ENCODE measurements at places on chromosomes 3 and 15. TPM values are rescaled to one million over a fixed set of nuclear protein-coding genes. Genes with fewer than 3 reads are reported as not detected.

Gene PDCD10
- 79.1 TPM for total RNA-seq

Gene WNT7A
- total RNA-seq, result 12.9 TPM

Gene SMAD6
- total RNA-seq, result 3.5 TPM

Gene LSMEM2
- total RNA-seq, result 1.2 TPM

Gene CLCN2
- 12.2 TPM for total RNA-seq

Gene SNX33
- total RNA-seq, result 2.5 TPM

Gene FANCD2OS
- not detected for total RNA-seq

Gene CDCP1
- 0.23 TPM for total RNA-seq

Gene KCTD6
- total RNA-seq, result 24.0 TPM

Gene GJD2
- total RNA-seq, result 21.9 TPM

Gene THAP10
- 6.0 TPM for total RNA-seq

Gene CTDSPL
- total RNA-seq, result 16.6 TPM

Gene UPK1B
- total RNA-seq, result not detected

Gene IMP3
- total RNA-seq, result 30.4 TPM

Gene CGNL1
- 11.3 TPM for total RNA-seq

Gene PTH1R
- total RNA-seq, result 4.2 TPM

Gene CDC25A
- 10.8 TPM for total RNA-seq

Gene LPCAT4
- 23.3 TPM for total RNA-seq

Gene PLA2G4D
- total RNA-seq, result under 0.01 TPM

Gene ZMYND10
- total RNA-seq, result 23.8 TPM

Gene ST3GAL6
- total RNA-seq, result 10.6 TPM

Gene CNTN6
- total RNA-seq, result 35.1 TPM

Gene IMPG2
- total RNA-seq, result 6.9 TPM

Gene SPTBN5
- 0.92 TPM for total RNA-seq

Gene PIGX
- 52.4 TPM for total RNA-seq

Gene ZPLD1
- 0.46 TPM for total RNA-seq

Measured in diencephalon (tissue), 1 donor.